ENCODE measurements at places on chromosomes 2 and 18.

DNA sequence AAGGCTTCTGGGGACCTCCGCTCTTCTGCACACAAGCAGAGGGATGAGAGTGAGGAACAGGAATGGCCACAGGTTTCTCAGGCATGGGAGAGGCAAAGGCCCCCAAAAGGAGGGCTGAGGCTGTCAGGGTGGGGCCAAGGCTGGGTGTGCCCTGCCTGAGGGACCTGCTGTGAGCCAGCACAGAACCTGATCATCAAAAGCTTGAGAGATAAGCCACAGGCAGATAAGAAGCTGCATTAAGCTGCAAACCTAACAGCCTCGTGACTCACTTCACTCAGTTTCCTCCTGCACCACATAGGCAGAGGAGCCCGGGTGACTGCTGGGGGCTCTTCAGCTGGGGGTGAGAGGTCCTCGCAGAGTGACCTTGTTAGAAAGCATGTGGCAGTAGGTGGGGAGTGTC is 64.5 kb upstream of the LAPTM4A start:
- no peak for DNase-seq

GRCh38 chr2:160425434-160426151 is 68.0 kb downstream of the RBMS1 start:
- DNase-seq, result no peak

GRCh38 chr2:236210536-236210935 is 42.4 kb upstream of the GBX2 start:
- DNase-seq, result no peak

DNA sequence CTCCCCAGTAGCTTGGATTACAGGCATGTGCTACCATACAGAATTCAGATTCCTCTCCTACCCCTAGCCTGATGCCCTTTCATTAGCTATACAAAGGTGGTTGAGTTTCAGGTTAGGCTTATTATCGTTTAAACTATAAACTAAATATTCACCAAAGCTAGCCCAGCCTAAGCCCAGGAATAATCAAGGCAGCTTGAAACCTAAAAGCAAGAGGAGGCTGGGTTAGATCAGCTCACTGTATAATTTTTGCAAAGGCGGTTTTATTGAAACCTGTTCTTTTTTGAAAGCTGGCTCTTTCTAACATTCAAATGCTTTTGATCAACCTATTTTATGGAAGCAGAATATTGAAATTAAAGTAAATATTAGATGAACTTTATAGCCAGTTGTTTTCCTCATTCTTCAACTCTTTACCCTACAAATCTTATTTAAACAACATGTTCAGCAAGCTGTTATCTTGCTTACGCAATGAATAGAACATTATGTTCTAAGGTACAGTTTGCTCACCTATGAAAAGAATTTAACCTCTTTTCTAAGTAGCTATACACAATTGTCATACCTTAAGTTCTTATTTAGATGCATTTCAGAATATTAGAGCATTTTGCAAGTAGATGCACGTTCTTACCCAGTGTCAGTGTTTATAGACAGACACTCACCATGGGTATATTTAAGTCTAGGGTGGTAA is 241.6 kb downstream of the NEDD4L start:
- DNase-seq, result no peak

DNA sequence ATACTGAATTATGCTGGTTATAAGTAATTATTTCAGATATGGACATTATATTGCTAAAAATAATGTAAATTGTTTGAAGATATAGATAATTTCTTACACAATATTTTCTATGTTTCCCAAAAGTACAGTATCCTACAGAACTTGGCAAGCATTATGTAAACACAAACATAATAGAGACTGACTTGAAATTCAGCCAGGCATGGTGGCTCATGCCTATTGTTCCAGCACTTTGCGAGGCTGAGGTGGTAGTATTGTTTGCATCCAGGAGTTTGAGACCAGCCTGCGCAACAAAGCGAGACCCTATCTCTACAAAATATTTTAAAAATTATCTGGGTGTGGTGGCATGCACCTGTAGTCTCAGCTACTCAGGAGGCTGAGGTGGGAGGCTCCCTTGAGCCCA is 1300.5 kb upstream of the DDX18 start:
- no peak for DNase-seq

GRCh38 chr18:79614211-79614955 is 65.2 kb upstream of the CTDP1 start:
- no peak for DNase-seq

GRCh38 chr18:59051470-59052165 is 88.1 kb upstream of the SEC11C start:
- DNase-seq, result no peak

- no peak for DNase-seq
Observed at GRCh38 chr2:1907291-1907690, 163.0 kb upstream of the PXDN start.

GRCh38 chr2:12720278-12720620 is 3.5 kb downstream of the TRIB2 start:
- no peak for DNase-seq

- DNase-seq, result no peak
Observed at GRCh38 chr2:101152272-101153076, 1.3 kb upstream of the TBC1D8 start.

GRCh38 chr2:68734688-68735525 is at the start of gene ARHGAP25:
Gene ARHGAP25, plus strand, starts transcription at chr2:68734811. Its CDS starts 389 bp downstream, at chr2:68735200.
- no peak for DNase-seq

DNA sequence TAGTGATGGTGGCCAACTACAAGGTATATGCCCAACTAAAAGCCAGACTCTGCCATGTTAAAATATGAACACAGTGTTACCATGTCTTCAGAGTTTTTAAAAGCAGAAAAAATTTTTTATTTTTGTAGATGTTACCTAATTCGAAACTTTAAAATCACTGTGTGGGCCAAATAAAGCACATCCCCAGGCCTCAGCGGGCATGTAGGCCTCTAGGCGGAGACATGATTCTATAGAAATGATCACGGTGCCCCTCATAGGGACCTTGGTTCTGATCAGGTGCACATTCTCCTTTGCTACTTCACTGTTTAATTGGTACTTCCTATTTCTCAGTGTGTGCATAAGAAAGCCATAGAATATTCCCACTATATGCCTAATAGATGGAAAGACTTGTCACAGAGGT is 349.2 kb downstream of the XIRP2 start:
- no peak for DNase-seq

DNA sequence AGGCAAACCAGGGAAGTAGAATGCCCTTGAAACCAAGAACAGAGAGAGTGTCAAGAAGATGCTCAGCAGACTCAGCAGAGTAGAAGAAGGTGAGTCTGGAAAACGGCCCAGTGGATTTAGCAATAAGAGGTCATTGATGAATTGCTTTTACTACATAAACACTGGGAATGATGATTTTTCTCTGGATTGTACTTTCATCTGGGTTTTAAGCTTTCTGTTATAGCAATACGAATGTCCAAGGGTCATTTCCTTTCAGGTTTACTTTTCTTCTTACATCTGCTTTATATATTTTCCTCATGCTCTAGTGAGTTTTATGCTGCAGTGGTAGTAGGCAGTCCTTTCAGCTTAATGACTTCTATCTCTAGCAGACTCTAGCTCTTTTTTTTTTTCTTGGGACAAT is 16.9 kb downstream of the EML6 start:
- DNase-seq, result no peak

DNA sequence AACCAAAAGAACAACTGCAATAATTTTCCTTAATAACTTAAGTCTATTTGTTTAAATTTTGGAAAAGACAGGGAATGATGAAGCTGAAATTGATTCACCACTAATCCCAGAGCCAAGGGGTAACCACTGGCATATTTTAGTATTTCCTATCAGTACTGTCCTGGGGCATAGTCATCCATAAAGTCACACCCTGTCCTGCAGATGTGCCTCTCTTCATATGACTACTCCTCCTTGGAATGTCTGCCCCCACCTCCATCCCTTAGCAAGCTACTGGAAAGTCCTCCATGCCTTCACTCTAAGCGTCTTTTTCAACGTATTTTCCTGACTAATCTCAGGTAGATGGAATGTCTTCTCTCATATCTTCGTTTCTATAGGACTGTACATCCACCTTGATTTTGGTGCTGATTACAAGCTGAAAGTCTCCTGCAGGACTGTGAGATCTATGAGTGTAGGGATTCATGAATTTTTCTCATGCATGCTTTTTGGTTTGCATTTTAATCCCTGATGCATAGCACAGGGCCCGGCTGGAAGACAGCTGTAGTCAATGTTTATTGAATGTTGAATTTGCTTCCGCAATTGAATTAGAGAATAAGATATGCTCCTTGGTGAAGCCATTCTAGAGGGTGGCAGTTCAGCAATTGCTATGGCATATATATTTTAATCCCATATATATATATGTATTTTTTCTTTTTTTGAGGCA is 85.6 kb downstream of the MOGAT1 start:
- DNase-seq, result no peak

DNA sequence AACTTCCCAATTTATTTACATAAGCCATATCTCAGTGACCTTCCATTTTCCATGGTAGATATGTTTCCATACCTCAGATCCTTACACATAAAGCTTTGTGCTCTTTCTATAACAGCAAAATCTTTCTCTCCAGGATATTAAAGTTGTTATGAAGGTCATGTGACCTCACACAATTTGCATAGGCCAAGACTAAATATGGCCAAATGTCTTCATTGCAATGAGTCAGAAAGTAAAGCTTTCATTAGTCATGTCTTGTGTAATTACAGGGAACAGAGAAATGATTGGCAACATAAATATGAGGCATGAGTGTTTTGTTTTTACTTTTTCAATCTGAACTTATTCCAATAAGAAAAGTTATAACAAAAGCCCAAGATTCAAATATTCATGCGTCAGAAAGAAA is 243.5 kb downstream of the ASXL3 start:
- no peak for DNase-seq

- DNase-seq, result no peak
Observed at GRCh38 chr18:79917169-79917852, 34.1 kb downstream of the SLC66A2 start.

DNA sequence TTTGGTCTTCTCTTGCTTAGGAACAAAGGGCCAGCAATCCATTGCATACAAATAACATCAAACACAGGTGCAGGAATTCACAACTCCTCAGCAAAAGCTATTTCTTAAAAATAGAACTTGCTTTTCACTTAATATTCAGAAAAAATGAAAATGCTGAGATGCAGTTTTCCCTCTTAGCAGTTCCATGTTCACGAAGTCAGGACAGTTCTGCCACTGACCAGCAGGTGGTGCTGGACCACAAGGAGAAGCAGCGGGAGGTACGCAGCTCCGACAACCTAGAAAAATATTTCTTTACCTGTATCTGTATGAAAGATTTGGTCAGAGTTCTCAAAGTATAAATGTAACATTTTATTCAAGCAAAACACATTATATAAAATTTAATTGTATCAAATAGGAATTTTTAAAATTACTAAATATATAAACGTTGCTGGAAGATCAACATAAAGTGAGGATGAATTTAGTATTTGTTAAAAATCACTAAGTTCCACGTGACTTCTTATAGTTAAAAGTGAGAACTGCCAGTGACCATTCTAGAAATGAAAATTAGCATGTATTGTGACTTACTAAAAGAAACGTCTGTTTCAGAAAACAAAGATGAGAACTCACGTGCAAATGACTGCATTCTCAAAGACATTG is 48.8 kb downstream of the ADNP2 start:
- no peak for DNase-seq

- peak; percentile 11 for DNase-seq
Observed at GRCh38 chr18:3151399-3152264, 68.1 kb downstream of the MYOM1 start.

DNA sequence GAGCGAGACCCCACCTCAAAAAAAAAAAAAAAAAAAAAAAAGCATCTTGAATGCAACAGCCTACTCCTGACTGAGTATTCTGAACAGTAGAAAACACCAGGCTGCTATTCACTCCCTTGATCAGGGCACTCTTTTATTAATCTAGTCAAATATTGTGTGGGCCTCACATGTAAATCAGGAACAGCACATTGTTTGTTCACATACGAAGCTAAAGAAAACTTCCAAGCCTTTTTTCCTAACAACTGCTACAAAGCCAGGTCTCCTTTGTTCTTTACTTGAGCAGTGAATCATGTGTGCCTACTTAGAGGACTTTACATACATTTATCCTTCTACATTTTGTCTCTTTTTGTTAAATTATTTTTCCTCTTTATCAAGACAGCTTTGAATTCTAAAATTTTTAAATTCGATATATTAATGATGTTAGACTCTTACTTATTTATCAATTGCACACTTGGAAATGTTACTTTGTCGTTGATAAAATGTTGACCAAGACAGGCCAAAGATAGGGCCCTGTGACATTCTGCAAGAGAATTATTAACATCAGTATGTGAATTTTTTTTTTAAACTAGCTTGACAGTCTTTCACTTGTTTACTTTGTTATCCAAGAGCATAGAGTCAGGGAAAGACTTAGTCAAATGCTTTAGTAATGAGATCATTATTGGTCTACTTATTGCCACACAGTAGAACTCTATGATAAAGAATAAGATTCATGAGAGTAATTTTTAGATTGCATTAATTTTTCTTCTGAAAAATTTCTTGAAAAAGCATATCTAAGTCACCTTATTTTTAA is 13.2 kb downstream of the SPATS2L start:
- no peak for DNase-seq

DNA sequence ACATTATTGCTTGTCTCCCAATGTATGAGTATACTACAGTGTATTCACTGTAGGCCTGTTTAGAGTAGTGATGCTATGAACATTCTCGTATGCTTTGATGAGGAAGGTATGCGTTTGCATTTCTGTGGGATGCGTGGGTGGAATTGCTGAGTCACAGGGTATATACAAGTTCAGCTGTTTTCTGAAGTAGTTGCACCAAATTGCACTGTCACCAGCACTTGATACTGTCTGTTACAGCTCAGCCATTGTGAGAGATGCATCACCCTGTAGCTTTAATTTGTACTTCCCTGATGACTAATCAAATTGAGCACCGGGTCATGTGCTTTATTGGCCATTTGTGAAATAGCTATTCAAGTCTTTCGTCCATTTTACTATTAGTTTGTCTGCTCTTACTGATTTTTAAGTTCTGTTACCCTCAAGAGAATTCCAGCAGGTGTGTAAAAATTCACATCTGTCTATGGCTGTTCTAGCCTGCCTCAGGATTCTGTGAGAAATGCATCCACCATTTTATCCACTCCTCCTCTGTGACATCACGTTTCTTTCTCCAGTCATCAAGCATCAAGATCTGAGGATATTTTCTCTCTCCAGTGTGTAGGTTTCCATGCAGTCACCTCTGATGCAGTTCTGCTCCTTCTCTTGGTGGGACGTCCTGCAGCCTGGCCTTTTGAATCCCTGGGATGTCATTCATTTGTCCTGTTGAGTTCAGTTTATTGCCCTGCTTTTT is 72.5 kb downstream of the DGKD start:
- DNase-seq, result peak; percentile 71

DNA sequence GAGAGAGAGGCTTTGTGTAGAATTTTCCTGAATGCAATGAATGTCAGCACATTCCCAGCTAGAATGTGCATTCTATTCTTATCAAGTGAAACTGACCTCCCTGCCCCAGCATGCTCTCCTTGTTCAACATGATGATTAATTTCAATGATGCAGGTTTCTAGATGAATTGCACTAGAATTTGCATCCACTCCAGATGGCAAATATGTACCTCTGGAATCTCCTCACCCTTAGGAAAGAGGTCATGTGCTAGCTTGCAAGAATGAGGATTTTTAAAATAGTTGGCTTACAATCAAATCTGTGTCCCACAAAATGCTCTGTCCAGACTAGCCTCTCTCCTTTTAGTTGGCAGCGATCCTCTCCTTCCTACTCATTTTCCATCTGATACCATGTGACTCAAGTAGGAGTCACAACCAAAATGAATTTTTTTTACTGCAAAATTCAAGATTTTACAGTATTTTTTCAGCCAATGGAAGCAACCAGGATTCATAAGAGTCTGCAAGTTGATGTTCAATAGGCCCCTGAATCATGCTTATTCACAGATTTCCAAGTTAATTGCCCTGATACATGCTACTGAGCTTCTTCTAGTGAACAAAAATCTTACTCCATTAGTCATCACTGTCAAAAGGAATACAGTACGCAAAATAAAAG is 21.0 kb upstream of the STAT4 start:
- peak; percentile 94 for DNase-seq
